Thoracic aorta (tissue), 2 donors: ENCODE measurements at places on chromosomes 2 and 18.

DNA sequence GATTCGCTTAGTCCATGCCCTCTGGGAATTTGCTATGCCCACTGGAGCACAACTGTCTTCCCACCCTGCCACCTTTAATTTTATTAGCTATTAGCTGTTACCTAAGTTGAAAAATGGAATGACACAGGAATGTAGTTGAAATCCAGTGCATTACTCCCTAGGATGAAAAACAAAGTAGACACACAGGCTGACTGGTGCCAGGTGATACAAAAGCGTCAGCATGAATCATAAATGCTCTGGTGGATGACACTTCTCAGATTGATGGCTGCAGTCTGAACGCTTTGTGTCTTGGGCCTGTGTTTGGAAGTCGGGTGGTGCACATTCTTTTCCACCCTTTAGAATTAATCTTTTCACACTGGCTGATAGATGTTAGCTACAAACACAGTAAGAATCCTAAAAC, 802.0 kb downstream of the DCC start:
- DNase-seq: no peak

DNA sequence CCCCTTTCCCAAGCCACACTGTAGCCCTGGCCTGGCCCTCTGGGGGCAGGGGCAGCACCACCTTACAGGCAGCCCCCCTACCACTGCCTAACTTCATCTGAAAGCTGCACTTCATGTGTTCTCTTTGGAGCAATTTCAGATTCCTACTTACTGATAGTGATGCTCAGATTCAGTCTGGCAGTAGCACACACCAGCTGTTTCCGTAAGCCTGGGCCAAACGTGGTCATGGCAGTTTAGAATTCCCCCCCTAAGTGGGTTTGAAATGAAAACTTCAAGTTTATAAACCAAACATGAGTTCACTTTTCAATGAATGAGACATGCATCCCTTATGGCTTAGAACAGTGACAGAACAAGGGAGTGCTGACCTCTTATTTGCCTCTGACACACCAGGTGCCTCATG, 29.4 kb downstream of the GDF7 start:
- DNase-seq: no peak

- no peak for DNase-seq
Measured at GRCh38 chr2:147171941-147172340, 672.9 kb upstream of the ACVR2A start.

DNA sequence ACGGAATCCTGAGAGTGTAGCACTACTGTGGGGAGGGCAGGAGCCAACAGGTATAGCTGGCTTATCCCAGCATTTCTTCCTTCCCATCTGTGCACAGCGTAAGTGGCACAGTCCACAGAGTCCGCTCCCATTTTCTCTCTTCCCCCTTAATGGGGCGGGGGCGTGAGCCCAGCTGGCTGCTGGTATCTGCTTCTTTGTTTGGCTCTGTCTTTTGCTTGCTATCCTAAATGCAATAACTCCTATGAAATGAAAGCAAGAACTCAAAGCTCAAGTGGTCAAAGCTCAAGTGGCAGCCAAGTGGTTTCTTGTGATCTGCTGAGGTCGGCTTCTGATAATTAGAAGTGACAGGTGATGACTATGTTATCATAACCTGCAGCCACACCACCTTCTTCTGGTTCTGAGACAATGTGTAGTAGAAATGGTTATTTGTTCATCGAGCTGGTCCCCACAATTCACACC, 192.7 kb downstream of the PLCL1 start:
- DNase-seq: no peak

DNA sequence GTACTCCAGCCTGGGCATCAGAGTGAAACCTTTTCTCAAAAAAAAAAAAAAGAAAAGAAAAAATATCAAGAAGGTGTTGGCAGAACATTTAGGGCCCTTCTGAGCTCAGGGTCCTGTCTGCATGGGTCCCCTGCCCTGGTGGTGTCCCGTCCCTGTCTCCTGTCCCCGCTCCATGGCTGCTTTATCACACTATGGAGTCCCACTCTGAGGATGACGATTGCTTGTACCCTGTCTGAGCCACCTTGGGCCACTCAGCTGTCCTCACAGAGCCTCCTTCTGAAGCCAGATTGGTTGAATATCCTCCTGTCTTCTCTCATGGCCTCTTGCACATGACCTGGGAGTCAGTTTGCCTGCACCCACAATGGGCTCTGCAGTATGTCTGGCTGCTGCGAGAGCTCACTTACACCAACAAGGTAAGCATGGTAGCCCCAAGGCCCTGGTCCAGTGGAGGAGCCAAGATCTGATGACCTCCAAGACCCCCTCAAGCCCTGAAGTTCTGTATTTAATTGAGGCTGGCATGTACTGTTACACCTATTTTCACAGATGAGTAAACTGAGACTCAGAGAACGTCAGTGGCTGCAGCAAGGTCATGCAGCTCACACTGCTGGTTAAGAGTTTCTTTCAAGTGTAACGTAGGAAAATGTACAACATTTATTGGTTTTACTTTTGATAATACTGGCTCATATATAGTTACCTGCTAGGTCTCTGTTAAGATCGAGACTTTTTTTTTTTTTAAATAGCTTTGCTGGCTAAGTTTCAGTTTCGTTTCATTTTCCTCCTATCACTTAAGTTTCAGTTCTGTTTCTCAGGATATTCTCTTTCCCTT, 16.9 kb upstream of the ZCCHC2 start:
- DNase-seq: no peak

GRCh38 chr2:46326231-46326980, 29.2 kb downstream of the EPAS1 start:
- no peak for DNase-seq

DNA sequence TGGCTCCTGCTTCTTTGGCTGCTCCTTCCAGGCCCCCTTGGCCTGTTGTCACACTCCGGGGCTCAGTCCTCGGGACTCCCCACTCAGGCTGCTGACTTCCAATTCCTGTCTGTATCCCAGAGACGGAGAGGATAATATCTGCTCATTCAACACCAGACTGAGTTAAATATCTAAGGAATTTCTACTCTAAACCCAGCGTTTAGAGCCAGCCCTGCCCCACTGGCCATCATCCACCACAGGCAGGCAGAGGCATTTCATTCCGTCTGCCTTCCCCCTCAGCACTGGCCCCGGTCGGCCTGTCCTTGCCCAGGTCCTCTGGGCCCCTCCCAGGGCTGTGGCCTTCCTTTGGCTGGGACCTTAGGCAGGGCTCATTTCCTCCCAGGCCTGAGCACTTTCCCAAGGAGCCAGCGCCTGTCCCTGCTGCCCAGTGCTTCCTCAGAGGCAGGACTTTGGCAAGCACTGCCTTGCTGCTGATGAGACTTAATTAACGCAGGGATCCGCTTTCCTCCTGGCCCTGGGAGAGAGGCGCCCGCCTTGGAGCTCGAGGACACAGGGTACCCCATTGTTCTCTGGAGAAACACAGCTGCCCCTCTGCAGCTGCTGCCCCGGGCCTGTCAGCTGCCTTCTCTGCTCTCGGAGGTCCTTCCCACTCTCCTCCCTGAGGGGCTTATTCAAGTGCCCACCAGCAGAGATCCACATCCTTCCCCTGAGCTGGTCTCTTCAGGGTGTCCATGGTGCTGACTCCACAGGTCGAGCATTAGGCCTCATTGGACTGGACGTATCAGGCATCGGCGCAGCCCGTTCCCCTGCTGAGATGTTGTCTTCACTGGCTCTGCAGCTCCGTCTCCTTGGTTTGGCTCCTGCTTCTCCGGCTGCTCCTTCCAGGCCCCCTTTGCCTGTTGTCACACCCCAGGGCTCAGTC, 42.8 kb downstream of the ATOH8 start:
- no peak for DNase-seq

- DNase-seq: no peak
Measured at GRCh38 chr2:226467221-226467620, 332.4 kb downstream of the IRS1 start.

GRCh38 chr2:113091231-113091896, 23.6 kb downstream of the IL1F10 start:
- DNase-seq: no peak

DNA sequence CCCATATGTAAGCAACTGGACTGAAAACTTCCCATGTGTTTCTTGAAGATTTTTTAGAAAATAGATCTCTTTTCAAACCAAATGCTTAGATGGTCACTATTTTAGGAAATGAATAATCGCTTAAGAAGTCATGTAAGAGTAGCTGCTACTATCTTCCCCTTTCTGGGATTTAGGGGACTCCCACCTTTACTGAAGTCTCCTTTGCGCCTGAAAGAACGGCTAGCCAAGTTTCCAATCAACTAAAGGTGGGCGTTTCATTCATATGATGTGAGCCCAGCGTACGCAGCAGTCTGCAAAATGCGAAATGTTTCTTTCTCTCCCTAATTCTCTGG, 1.1 kb downstream of the DIPK1C start:
- DNase-seq: no peak

- no peak for DNase-seq
Measured at GRCh38 chr2:5764041-5764440, 71.9 kb downstream of the SOX11 start.

DNA sequence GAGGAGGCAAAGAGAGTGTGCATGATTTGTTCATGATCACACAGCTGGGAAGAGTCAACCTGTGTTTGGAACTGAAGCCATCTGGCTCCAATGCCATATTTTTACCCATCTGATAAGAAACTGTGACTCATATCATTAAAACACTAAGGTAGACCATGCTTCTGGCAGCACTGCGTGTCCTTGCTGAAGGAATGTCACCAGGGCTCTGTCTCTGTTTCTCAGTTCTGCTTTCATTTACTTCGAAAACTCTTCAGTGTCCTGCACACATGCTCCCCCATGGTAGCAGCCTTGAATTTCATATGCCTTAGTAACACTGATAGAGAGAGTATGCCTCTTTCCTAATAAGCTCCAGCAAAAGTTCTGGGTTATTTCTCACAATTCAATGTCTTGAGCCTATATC, 830.4 kb downstream of the DCDC2C start:
- no peak for DNase-seq

- no peak for DNase-seq
Measured at GRCh38 chr2:113765276-113765675, 8.8 kb upstream of the SLC35F5 start.

- DNase-seq: no peak
Measured at GRCh38 chr2:74474899-74475298, 2.4 kb upstream of the MRPL53 start.

DNA sequence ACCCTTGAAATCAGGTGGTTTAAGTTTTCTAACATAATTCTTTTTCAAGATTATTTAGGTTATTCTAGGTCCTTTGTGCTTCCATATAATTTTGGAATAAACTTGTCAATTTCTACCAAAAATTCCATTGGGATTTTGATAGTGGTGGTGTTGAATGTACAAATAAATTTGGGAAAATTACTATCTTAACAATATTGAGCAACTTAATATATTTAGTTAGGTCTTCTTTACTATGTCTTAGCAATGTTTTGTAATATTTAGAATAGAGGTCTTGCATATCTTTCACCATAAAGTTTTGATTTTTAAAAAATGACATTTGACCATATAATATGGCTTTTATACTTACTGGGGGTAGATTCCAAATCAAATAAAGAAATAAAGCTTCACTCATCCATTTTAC, 34.0 kb upstream of the CTIF start:
- DNase-seq: no peak

DNA sequence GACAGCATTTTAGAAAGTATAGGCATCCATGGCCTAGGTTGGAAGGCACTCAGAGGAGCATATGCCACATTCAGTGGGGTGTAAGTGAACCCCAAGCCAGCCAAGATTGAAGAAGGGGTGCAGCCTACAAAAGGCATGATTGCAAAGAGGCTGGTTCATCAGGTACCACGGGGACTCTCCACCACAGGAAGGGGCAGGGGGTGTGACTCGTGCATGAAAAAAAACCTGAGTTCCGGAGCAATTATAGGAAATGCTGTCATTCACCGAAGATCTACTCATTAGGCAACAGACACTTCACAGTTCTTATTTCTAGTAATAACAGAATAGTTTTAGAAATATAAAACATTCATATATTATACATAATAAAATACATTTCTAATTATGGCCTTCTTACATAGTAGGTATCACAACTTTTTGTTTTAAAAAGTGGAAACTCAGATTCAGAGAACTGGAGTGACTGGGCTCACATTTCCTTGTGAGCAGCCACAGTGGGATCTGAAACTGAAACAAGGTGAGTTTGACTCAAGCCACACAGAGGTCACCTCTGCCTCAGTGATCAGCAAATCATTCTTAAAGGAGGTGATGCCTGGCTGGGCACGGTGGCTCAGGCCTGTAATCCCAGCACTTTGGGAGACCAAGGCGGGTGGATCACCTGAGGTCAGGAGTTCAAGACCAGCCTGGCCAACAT, 188.4 kb upstream of the GYPC start:
- DNase-seq: no peak

GRCh38 chr2:54456612-54457322, 640 bp downstream of the SPTBN1 start:
- DNase-seq: no peak
